ENCODE measurements at places on chromosomes 5 and 9.

DNA sequence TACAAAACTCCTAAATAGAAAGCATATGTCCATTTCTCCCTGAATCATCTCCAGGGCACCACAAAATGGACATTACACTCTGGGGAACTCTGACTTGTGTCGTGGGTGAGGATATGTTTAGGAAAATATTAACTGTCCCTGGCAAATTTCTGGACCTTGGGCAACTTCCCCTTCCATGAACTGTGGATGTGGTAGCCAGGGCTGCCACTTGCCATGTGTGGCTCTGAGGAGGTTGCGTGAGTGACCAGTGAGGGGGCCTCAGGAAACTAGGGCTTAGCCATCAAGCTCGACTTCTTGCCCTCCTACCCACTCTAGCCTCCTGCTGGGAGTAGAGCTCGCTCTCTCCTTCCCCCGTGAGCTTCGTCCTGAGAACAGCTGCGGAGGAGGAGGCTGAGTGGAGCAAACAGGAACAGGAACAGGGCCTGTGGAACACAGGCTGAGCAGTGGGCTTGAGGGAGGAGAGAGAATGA, 13.8 kb upstream of the STC2 start:
- DNase-seq: no peak

GRCh38 chr9:27371382-27371781, 74.4 kb upstream of the EQTN start:
- no peak for DNase-seq

- no peak for DNase-seq
Observed at GRCh38 chr5:100273846-100274580, 261.2 kb upstream of the FAM174A start.

DNA sequence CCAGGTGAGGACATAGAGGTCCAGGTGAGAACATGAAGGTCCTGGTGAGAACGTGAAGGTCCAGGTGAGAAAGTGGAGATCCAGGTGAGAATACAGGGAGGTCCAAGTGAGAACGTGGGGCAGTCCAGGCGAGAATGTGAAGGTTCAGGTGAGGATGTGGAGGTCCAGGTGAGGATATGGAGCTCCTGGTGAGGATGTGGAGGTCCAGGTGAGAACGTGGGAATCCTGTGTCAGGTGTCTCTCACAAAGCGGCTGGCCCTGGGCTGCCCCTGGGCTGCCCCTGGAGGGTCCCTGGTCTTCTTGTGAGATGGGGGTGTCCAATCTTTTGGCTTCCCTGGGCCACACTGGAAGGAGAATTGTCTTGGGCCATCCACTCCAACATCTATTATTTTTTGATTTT, 133.4 kb downstream of the MRPL36 start:
- DNase-seq: no peak

GRCh38 chr9:34370970-34371880, 5.5 kb downstream of the MYORG start:
- DNase-seq: no peak

DNA sequence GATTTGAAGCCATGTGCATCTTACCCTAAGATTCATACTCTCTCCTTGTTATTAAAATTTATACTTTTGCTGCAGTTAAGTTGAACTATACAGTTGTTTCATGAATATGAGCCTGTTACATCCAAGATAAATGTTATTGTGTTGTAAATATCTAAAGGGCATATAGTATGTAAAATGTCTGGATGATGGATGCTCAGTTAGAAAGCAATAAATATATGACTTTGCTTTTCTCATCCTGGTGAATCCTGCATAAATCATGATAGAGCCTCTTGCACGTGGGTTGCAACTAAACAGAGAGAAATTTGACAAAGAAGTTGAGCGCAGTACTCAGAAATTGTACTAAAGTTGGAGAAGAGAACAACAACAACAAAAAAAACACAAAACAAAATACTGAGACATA, 99.5 kb downstream of the PRDM9 start:
- no peak for DNase-seq

- DNase-seq: peak; percentile 7
Observed at GRCh38 chr9:112751056-112751795, 666 bp downstream of the SNX30 start.

GRCh38 chr5:178476972-178477754, 113.0 kb downstream of the COL23A1 start:
- no peak for DNase-seq

DNA sequence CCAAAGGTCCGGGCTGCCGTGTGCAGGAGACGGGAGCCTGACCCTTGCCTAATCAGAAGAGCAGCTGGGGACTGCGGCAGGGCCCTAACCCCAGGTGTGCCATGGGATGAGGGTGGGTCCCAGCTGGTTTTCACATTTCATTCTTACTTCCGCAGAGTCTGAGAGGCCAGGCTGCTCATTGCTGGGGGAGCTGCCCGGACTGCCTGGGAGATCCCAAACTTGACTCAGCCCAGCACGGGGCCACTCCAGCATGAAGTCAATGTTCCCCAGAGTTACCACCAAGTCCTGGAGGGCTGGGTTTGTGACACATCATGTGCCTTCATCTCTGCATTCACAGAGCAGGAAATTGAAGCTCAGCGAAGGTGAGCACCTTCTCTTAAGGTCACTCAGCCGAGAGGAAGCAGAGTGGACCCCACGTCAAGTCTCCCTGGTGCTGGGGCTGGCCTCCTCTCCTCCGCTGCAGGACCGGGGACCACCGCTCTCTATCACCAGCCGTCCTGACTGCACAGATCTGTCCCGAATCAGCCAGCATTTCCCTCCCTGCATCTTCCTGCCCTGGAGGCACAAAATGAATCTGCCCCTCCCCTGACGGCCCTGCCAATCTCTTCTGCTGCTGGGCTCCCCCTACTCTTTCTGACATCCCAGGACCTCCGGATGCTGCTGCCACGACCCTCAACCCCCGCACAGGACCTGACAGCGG, 54.6 kb upstream of the PHYKPL start:
- DNase-seq: no peak

DNA sequence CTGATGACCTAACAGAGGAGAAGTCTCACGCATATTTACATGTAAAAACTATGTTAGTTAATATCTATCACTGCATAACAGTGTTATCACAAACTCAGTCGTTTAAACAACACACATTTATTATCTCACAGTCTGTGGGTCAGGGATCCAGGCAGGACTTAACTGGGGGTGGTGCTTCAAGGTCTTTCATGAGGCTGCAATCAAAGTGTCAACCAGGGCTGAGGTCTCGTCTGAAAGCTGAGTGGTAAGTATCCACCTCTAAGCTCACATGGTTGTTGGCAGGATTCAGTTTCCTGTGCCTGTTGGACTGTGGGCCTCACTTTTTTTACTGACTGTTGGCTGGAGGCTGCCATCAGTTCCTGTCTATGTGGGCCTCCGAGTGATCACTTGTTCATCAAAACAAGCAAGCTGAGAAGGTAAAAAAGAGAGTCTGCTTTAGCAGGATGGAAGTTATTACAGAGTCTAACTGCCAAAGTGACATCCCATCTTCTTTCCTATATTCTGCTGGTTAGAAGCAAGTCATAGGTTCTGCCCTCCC, 188.6 kb downstream of the CARTPT start:
- DNase-seq: no peak

- DNase-seq: no peak
Observed at GRCh38 chr5:36938129-36938528, 61.6 kb downstream of the NIPBL start.

DNA sequence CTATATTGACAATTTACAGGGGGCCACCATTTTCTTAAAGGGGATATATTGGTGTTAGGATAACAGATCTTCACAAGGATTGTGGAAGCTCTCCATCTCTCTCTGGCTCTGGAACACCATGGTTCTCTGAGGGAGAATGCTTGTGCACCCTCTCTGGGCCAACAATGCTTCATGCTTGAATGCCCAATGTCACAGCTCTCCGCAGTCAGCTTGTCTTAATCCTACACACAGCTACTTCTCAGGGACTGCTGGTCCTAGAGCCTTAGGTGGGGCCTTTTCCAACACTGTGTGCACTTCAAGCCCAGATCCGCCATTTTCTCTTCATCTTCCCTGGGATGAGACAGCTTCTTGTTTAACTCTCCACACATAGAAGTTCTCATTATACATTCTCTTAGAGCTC, 6.9 kb upstream of the PDLIM4 start:
- no peak for DNase-seq

- no peak for DNase-seq
Observed at GRCh38 chr5:119397518-119398380, 41.9 kb downstream of the TNFAIP8 start.

- no peak for DNase-seq
Observed at GRCh38 chr9:69074801-69075200, 39.2 kb downstream of the FXN start.

DNA sequence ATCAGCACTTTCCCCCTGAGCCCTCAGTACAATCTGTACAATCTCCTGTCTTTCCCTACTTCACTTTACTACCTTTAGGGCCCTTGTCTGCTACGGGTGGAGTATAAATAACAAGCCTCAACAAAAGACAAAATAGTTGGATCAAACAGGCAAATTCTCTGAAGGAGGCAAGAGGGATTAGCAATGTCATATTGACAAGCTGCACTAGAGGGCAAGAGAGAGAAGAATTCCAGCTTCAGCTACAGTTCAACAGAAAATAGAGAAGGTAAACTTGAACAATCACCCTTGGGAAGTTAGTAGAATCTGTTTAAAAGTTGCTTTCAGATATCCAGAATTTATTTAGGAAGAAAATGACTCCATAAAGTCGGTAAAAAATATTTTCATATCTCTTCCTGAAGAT, 68.4 kb upstream of the IZUMO3 start:
- no peak for DNase-seq

DNA sequence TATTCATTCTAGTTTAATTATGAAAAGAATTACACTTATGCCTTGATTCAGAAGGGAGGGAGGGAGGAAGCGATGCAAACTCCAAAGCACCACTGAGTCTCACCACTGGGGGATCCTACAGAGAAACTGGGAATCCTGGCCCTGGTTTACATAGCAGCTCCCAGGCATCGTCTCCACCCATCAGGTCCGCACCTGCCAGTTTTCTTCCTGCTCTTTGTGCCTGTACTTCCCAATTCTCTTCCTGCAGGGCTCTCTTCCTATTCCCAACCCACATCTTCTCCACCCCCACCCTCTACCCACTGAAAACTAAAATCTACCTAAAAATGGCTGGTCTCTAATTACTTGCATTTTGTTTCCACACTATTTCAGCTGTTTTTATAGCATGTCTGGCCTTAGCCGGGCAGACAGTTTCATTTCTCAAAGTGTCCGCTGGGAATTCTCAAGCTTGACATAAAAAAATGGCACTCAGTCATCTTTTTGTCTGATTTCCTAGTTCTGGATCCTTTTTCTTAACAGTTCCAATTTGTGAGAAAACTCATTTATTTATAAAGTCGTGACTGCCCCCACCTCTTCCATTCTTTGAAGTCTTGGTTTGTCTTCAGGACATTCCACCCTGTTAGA, 1.6 kb upstream of the TNIP1 start:
- DNase-seq: no peak

DNA sequence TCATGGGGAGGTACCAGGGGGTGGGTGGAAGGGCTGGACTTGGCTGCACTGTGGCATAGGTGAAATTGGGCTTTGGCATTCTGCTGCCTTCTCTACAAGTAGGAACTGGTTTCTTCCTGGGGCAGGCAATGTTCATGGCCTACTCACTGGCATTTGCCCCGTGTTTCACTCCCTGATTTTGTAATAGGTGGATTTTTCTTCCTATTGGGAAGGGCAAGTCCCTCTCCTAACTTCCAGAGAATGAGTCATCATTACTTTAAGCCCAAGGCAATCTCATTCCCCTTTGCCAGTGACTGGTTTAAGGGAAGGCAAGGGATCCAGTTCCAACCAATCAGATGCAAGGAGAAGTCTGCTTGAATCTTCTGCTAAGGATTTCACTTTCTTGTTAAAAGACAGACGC, 67.9 kb upstream of the ANKRD55 start:
- no peak for DNase-seq

DNA sequence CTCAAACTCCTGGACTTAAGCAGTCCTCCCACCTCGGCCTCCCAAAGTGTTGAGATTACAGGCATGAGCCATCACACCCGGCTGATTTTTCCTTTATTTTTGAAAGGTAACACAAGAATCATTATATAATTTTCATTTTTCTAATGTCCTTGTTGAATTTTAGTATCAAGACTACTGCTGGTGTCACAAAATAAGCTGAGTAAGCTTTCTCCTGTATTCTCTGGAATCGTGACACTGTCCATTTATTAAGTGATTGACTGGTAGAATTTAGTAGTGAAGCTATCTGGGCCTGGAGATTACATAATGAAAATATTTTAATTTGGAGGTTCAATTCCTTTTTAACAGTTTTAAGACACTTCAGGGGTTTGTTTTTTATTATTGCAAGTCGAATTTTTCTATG, 9.5 kb downstream of the CDK20 start:
- DNase-seq: no peak

DNA sequence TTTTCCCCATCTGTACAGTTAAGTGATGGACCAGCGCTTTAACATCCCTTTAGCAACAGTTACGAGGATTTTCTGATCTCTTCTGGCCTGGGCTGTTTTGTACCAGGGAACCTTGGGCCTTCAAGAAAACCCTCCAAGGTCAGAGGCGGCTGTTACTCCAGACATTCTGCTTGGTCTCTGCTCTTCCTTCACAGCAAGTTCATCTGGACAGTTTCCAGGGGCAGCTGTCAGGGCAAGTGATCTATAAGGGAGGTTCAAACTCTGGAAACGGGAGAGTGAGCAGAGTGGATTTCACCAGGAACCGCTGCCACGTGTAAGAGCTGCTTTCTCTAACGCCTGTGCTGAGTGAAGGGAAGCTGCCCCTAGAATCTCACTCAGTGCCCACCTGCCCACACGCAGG, 36.7 kb downstream of the ZNF618 start:
- no peak for DNase-seq

DNA sequence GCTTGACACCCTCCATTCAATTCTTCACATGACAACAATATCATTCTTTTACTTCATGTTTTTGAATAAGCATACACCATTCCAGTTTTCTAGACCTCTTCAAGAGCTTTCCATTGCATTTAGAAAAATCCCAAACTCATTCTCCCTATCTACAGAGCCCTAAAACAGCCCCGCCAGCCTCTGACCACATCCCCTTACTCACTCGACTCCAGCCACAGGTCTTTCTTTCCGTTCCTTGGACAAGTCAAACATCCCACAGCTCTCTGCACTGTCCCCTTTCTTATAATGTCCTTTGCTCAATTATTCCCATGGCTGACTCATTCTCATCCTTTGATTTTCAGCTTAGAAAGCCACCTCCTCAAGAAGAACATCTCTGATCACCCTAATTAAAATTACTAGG, 38.2 kb downstream of the TTC39B start:
- no peak for DNase-seq

- DNase-seq: no peak
Observed at GRCh38 chr5:118520771-118521415, 467.5 kb downstream of the DTWD2 start.

GRCh38 chr9:77710316-77710715, 62.2 kb upstream of the GNA14 start:
- DNase-seq: no peak

- DNase-seq: no peak
Observed at GRCh38 chr9:128077847-128078503, 9.9 kb downstream of the SLC25A25 start.

DNA sequence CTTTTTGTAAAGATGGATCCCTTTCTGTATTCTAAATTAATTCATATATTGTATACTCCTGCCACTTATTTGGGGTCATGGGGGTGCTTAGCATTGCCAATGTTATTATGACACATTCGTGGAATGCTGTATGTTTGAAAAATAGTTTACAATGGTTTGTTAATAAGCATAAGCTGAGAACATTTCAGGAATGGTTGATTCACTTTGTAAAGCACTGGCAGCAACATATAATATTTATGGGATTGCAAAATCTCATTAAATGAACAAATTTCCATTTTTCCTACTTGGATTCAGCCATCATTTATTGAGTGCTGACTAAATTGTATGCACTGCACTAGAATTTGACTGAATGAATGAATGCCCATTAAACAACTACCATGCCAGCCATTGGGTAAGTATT, 215.2 kb upstream of the KLF4 start:
- no peak for DNase-seq
